Suprapubic skin (tissue), 4 donors: ENCODE measurements at places on chromosomes 11 and 22. TPM values are rescaled to one million over a fixed set of nuclear protein-coding genes. Genes with fewer than 3 reads are reported as not detected.
A peak's percentile ranks its signal among the peaks of the same experiment; 100 is the strongest.

GRCh38 chr11:65321828-65322485 lies 7.3 kb downstream of the CDC42EP2 start:
- peak; percentile 88 for DNase-seq

DNA sequence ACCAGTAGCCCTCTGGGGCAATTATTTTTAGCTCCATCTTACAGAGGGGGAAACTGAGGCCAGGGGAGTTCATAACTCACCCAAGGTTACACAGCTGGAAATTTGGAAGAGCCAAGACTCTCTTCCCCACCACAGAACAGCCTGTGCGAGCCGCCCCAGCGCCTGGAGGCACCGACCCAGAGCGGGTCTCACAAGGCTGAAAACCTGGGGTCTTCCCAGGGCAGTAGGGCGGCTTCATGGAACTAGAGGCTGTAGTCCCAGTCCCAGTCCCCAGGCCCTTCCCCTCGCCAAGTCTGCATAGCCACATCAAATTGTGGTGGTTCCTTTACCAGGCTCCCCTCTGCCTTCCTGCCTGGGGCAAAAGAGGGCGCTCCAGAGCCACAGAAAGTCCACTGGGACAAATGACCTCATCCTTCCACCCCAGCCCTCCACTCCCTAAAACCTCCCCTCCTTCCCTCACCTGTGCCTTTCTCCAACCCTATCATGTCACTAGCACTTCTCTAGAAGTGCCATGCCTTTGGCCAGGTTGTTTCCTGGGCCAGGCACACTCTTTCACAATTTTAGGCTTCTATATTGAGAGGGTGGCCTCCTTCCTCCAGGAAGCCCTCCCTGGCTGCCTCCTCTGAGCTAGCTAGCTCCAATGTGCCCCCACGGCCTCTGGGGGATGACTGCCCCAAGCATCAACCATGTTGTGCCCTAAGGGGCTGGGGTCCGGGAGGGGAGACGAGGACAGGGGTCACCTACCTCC lies 15.2 kb upstream of the CDC42EP1 start:
- no peak for DNase-seq

DNA sequence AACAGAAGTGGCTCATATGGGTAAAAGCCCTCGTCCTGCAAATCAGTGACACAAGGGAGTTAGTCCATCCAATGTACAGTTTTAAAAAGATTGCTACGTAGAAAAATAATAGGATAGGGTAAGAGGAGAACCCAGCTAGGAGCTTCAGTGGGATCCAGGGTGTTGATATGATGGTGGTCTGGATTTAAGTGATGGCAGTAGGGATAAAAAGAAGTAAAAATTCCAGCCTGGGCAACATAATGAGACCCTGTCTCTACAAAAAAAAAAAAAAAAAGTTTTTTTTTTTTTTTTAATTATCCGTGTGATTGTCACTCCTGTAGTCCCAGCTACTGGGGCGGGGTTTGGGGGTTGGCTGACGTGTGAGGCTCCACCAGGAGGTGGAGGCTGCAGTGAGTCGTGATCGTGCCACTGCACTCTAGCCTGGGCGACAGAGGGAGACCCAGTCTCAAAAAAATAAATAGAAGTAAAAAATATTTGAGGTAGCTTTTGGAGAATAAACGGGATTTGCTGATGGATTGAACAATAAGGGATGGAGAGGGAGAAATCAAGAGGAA lies 7.0 kb upstream of the L3MBTL2 start:
- no peak for DNase-seq

DNA sequence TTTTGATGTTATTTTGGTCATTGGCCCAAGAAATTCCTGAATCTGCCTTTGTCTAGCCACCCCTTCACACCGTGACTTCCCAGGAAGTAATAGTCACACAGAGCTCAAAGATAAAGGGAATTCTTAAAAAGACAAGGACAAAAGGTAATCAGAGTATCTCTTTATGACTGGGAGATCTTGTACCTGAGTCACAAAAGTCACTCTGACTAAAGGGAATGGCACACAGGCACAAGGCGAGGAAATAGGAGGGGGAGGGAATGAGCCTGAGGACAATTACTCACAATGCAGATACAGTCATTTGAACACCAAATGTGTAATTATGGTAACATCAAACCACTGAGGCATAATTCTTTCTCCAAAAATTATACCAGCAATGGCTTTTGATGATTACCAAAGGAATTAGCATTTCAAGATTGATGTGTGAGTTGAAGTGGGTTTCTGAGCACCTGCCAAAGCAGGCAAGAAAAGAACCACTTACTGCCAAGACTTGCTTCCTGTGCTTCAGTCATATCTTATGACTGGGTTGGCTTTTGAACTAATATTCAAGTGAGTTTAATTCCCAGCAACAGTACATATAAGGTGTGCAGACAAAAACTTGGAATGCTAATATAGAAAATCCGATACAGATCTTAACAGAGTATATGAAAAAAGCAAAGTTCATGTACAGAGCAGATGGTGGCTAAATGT lies 856.4 kb downstream of the LRRC4C start:
- no peak for DNase-seq

DNA sequence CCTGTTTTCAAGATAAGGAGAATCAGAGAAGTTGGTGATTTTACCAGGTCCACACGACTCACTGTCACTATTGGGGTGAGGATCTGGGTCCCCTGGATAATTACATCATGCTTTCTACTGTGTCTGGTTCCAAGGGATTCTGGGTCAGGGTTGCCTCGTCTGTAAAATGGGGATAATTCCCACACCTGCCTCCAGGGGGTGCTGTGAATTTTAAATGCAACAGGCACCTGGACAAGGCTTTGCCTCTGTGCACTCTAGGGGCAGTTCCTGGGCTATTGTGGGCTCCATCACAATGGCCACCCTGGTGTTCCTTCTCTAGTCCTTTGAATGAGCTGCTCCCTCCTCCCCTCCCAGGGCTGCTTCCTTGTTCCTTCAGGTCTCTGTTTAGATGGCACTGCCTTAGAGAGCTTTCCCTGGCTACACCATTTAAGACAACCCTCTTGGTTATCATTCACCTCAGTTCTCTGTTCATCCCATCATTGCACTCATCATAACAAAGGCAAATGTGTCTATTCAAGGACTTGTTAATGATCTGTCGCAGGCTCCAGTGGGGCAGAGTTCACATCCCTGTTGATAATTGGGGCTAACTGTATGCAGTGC lies 178.6 kb downstream of the MIAT start:
- no peak for DNase-seq

GRCh38 chr22:31148953-31149627 lies 8.8 kb upstream of the PLA2G3 start:
- peak; percentile 69 for DNase-seq

- no peak for DNase-seq
Observed at GRCh38 chr11:13344818-13345217, 67.2 kb downstream of the BMAL1 start.

- no peak for DNase-seq
Observed at GRCh38 chr11:102436561-102436960, 16.0 kb downstream of the TMEM123 start.

GRCh38 chr11:60919320-60919719 lies 4.9 kb upstream of the TMEM132A start:
- DNase-seq, result no peak

DNA sequence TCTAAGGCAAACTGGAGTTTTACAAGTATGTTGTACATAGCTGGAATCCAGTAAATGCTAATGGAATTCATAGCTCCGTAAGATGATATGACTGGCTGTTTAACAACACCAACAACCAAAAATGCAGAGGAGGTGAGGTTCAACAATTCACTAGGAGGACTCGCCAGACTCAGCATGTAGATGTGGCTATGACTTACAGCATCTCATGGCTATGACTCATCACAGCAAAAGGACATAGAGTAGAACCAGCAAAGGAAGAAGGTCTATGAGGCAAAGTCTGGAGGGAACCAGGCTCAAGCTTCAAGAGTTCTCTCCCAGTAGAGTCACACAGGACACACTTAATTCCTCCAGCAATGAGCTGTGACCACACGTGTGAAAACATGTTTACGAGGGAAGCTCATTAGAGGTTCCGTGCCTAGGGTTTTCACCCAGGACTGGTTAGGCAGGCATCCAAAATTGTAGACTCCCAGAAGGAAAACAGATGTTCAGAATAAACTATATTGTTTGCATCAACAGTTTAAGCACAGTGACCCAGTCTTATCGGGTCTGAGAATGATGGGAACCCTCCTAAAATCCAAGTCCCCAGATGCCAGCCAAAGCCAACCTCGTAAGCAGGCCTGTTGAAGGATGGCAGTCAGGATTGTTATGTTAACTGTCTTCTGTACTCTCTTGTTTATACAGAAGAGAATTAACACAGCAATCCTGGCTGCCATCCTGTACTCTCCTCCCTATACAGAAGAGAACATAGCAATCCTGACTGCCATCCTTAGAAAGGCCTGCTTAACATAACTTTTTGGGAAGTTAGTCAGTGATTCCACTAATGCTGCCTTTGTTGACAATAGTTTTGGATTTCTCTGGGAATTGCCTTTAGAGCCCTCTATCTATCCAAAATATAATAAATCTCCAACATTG lies 116.6 kb downstream of the LARGE1 start:
- DNase-seq, result no peak

DNA sequence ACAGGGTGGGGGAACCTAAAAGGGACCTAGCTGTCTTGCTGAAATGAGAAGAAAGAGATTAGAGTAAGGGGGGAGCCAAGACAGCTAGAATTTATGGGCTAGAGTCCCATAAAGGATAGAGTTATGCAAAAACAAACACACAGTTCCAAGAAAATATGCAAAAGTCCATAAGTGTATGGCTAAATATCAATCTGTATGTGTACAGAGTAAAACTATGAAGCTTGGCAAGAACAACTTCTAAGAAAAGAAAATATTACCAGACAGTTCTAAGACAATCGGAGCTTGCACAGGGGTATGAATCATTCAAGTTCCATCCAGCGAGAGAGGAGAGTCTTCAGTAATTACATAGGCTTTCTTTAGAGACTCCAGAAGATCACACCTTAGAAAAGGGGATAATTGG lies 41.8 kb downstream of the GDPD4 start:
- no peak for DNase-seq

GRCh38 chr11:71083105-71083504 lies 169.3 kb downstream of the SHANK2 start:
- no peak for DNase-seq

DNA sequence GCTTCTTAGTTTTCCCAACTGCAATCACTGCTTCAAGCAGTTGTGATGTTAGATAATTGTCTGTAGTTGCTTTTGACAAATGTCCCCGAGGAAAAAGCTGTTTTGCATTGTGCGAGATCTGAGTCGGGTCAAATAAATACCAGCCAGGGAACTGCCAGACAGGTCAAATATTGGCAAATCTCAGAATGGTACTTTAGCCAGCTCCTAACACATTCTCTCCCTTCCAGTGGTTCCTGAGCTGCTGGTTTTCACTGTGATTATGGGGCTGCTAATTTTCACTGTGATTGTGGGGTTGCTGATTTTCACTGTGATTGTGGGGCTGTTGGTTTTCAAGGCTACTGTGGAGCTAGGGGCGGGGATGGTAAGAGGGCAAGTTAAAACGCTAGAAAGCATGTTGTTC lies 14.3 kb downstream of the RASSF10 start:
- DNase-seq, result no peak

- DNase-seq, result no peak
Observed at GRCh38 chr11:129894278-129895125, 876 bp downstream of the NFRKB start.

DNA sequence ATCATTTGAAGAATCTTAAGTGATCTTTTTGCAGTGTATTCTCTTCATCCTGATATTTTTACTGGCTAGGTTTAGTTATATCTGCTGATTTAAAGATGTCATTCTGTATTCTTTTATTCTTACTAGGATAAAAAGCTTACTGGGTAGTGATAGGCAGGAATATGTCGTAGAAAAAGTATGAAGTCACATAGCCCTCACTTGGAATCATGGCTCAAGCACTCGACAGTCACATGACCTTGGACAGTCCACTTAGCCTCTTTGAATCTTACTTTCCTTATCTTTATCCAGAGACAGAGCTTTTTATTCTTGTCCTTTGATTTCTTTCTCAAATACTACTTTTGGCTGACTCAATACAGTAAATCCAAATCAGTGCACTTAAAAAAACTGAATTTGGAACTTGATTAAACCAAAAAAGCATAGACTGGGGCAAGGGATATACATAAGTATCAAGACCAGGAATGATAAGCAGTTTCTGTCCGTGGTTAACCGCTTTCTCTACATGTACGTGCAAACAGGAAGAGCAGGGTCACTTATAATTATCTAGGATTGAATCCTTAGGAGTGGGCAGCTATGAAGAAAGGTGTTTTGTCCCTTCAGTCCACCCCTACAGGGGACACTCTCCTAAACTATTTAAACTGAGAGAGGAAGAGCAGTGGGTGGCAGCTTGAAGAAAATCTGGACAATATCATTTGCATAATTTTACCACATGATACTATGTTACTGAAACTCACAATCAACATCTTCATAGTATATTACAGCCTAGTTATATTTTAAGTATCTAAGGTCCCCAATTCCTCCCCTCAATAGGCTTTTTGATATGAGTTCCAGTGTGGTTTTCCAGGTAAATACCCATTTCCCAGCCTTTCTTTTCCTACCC lies 8.0 kb downstream of the MMP7 start:
- DNase-seq, result no peak

GRCh38 chr11:111602865-111603610 lies 789 bp downstream of the SIK2 start:
- DNase-seq, result peak; percentile 80

DNA sequence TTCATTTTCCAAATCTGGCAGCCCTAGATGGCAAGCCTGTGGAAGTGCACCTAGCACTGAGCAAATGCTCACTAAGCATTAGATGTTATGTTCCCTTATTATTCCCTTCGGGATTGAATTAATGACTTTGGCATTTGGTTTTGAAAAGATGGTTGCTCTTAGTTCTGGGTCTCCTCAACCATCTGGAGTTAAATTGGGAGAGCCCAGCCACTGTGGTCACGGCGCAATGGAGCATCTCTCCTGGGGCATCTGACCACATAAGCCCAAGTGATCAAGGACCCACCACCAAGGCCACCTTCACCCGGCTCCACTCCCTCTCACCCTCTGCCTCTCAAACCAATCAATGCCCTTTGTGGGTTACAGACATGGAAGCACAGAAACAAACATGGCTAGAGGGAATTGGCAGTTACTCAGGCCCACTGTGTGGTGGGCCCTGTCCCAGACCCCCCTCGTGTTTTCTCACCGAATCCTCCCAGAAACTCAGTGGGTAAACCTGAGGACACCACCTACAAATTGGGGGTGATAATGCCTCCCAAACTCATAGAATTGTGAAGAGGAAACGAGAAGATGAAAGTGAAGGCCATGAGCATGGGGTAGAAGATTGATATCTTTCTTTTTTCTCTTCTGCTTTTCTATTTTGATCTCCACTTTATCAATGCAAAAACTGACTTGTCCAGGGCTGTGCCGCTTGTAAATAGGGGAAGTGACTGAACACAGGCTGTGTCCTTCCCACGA lies 52.2 kb downstream of the IRAG1 start:
- DNase-seq, result no peak

GRCh38 chr11:35115688-35116030 lies 23.3 kb upstream of the CD44 start:
- DNase-seq, result no peak

GRCh38 chr11:111694851-111695250 lies 71.3 kb downstream of the PPP2R1B start:
- no peak for DNase-seq

GRCh38 chr11:134711588-134711987 lies 299.5 kb upstream of the B3GAT1 start:
- no peak for DNase-seq

The CCDC82 gene
- 31.9 TPM for total RNA-seq

The CLDN5 gene
- 34.2 TPM for total RNA-seq

The MN1 gene
- total RNA-seq, result 6.5 TPM

The GLYATL2 gene
- 3.9 TPM for total RNA-seq

The KCTD14 gene
- 1.8 TPM for total RNA-seq

The FADS2 gene
- 255 TPM for total RNA-seq
